GM04504 (cell line): ENCODE measurements at places on chromosomes 2 and 18.
A peak's percentile ranks its signal among the peaks of the same experiment; 100 is the strongest.

DNA sequence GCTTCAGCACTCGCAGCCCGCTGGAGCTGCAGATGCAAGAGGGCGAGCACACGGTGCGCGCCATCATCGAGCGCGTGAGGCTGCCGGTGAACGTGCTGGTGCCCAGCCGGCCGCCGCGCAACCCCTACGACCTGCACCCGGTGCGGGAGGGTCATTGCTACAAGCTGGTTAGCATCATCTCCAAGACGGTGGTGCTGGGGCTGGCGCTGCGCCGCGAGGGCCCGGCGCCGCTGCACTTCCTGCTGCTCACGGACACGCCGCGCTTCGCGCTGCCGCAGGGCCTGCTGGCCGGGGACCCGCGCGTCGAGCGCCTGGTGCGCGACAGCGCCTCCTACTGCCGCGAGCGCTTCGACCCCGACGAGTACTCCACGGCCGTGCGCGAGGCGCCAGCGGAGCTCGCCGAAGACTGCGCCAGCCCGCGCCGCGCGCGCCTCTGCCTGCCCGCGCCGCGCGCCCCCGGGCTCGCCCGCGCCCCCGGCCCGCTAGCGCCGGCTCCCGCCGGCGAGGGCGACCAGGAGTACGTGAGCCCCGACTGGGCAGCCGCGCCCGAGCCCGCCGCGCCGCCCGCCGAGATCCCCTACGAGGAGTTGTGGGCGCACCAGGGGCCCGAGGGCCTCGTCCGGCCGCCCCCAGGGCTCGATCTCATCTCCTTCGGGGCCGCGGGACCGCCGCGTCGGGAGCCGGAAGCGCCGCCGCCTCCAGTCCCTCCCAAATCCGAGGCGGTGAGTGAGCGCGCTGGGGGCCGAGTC is 11.8 kb downstream of the GAREM2 start:
- DNase-seq, result peak; percentile 53

- no peak for DNase-seq
These were observed 153.1 kb upstream of the THUMPD2 start for GRCh38 chr2:39932198-39932597.

DNA sequence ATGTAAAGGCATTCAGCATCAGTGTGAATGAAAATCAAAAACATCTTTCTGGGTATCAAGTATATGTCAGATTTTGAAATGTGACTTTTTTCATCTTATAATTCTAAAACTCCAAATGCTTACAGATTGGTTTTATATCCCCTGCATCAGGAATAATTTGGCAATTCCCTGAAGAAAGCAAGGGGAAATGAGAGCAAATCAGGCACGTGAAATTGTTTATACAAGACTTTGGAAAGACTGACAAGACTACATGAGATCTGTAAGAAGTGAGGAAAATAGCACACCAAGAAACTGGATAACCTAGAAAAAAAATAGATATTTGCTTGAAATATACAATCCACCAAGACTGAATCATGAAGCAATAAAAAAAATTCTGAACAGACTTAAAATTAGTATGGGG is 13.8 kb downstream of the COL6A3 start:
- no peak for DNase-seq

DNA sequence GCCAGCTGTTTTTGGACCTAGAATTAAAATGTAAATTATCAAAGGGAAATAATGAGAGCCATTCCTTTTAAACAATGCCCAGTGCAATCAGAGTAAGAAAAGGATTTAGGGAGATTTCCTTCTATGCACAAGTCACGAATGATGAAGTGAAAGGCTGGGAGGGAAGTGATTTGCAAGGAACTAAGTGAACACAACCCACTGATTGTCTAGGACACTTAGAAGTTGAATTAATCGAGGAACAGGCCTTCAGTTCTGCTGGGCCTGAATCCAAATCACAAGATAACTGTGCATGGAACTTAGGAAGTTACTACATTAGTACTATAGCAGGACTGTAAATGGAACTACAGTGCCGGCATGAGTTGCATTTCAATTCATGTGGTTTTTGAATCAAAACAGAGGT is 17.7 kb downstream of the MAP2 start:
- DNase-seq, result no peak
